Cerebellum (tissue), 4 donors: ENCODE measurements at places on chromosomes 7 and 10.

GRCh38 chr7:74439541-74439940, 14.2 kb upstream of the GTF2IRD1 start:
- DNase-seq, result no peak

- DNase-seq, result no peak
Measured at GRCh38 chr10:99975942-99976809, 33.6 kb downstream of the DNMBP start.

- no peak for DNase-seq
Measured at GRCh38 chr10:132353456-132354355, 21.7 kb downstream of the LRRC27 start.

- DNase-seq, result no peak
Measured at GRCh38 chr10:44801383-44802327, 109.5 kb upstream of the TMEM72 start.

DNA sequence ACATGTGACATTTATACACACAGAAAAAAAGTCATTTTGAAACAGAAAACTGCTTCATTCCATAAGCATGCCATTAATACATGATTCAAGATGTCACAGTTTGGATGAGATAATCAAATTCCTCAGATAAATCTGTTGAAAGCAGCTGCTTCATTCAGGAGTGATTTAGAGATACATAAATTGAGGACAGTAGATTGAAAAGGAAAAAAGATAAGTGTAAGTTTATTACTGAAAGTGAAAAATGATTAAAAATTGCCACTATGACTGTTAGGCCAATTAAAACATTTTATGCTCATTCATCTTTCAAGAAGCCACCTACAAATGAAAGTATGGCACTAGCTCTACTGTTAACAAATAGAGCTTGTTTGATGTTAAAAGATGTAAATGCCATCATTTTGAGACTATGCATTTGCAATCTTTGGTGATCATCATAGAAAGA, 136.9 kb upstream of the CDK6 start:
- DNase-seq, result no peak

GRCh38 chr7:139937715-139938114, 108.7 kb downstream of the TBXAS1 start:
- DNase-seq, result no peak

DNA sequence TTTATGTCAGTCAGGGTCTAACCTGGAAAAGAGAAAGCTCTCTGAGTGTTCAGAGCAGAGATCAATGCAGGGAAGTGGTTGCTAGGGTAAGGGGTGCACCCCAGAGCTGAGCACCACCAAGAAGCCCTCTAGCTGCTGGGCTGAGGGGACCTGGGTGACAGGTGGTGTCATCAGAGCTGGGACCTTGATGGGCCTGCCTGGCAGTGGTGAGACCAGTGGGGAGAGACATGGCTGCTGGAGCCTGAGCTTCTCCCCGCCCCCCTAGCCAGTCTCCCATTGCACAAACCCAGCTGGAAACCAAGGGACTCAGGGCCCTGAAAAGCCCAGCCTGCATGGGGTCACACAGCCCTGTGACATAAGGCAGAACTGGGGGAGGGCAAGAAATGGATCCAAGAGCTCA, 49.1 kb upstream of the OSBPL3 start:
- no peak for DNase-seq

GRCh38 chr10:86434656-86435055, 68.1 kb upstream of the GRID1 start:
- no peak for DNase-seq

GRCh38 chr10:35270100-35270499, 66.2 kb upstream of the CCNY start:
- DNase-seq, result no peak

GRCh38 chr7:48441848-48442492, 270.7 kb downstream of the ABCA13 start:
- no peak for DNase-seq

GRCh38 chr7:100396421-100396982, 23.2 kb downstream of the PILRA start:
- DNase-seq, result no peak

DNA sequence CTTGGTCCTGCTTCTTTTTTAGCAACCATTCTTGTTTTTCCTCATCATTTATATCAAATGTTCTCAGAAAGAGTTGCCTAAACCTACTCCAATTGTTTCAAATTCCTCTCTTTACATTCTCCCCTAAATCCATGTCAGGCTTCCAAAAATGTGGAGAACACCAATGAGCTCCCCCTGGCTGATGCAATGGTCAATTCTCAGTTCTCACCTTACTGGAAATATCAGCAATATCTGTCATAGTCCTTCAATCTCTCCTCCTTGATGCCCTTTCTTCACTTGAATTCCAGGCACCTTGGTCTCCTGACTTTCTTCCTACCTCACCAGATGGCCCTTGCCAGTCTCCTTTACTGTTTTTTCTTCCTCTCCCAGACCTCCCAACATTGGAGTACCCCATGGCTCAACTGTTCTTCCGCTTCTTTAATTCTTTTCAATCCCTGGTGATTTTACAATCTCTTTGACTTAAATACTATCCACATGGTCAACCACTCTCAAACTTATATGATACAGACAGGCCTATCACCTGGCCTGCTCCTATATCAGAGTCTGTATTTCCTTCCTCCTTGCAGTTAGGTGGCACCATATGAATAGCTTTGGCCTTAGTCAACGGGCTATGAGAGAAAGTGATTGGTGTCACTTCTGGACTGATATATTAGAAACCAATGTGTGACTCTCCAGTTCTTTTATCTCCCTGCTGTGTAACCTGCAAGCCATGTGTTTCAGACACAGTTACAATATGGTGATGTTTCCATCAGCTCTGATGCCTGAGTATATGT, 47.4 kb upstream of the CAV2 start:
- no peak for DNase-seq

GRCh38 chr7:24637706-24638105, 64.5 kb downstream of the PALS2 start:
- no peak for DNase-seq

DNA sequence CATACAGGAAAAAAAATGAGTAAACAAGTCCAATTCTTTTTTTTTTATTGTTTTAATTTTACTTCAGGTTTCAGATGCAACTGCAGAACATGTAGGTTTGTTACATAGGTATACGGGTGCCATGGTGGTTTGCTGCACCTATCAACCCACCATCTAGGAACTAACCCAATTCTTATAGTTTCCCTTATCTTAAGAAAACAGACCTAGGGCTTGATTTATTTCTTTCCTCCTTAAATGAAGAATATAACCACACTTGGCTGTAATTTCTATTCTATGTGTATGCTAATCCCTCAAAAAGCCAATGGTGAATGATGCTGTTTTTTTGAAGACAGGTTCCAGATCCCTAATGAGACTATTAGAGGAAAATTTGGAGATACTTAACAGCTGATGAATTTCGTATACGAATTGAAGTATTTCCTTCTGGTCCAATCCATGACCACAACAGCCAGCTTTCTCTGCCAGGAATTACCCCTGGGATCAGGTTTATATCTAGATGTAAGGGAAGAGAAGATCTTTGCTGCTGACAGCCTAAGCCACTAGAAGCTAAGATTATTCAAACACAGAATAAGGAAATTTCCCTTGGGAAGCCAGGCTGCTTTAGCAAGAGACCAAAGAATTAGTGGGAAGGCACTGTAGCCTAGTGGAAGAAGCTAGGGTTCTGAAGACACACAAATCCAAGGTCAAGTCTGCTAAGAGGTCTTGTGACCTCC, 115.8 kb downstream of the INHBA start:
- no peak for DNase-seq

DNA sequence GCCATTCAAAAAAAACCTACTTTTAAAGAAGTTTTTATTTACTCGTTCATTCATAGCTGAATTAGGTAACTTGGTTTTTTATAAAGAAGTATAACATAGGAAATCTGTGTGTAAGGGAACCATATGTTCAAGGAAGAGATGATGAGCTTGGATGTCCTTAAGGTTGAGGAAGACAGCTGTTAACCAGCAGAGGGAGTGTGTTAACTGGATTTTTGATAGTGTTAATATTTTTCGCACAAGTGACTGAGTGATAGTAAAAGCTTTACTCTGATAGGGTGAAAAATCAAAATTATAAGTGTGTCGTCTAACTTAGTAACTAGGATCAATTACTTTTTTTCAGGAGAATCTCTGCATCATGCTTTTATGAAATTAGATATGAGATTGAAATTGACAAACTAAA, 134.7 kb downstream of the ARL5B start:
- DNase-seq, result no peak

DNA sequence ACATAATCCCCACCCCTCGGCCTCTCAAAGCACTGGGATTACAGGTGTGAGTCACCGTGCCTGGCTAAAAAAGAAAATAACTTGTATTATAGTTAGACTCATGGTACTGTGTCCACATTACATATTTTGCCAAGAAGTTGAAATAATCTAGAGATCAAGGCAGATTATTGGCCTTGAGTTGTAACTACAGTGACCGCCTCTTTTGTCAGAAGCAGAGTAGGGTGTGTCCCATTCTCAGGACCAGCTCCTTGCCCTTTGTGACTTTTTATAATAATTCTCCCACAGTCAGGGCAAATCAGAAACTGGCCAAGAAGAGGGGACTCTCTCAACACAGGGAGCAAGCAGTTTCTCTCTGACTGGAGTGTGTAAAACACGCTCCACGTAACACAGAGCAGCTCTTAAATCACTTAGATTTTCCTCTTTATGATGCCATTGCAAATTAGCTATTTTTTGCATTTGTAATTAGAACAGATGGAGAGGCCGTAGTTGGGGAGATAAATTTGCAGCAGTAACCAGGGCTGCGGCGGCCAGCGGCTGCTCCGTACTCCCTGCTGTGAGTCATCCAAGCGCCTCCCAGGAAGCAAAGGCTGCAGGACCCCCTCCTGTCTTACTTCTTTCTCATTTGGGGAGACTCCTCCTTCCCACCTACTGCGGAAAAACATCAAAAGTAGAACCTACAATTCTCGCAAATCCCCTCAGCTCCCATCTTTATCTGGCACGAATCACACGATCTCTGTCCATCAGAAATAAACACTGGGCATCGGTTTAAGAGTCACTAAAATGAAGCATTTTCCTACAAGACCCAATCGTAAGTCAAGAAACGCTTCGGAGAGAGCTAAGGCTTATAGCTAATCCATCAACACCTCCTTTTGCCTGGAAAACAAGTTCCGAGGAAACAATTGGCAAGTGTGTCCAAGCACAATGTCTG, 32.1 kb upstream of the MSRB2 start:
- DNase-seq, result no peak

- no peak for DNase-seq
Measured at GRCh38 chr7:2109936-2110609, 122.7 kb downstream of the MAD1L1 start.

DNA sequence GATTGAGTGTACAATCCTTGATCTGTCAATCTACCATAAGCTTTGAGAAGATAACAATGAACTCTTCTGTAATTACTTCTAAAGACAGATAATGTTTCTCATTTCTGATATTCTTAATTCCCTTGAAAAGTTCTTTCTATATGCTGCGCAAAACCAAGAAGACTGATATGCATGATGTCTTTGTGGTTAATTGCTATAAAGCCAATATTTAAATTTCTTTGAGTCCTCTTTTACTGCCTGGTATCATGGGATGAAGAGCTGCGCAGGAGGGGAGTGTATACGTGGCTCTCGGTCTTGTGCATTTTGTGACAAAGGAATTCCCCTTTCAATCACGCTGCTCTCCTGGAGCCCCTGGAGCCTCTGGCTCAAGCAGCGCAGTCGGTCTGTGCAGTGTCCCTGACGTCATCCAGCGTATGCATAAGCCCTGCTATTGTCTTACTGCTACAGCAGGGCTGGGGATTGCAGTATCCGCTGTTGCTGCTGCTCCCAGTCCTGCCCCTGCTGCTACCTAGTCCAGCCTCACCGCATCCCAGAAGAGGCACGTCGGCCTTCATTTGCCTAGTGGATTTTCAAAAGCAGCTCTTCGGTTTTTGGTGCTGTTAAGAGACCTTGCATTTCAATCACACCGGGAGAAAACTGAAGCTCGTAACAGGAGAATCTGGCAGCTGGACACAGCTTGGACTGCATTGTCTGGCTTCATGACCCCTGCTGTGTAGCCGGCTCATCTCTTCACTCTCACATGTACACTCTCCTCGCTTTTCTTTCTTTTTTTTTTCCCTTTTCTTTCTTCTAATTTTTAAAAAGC, 66.7 kb downstream of the ST7 start:
- peak; percentile 84 for DNase-seq

GRCh38 chr7:386385-386784, 96.4 kb downstream of the FOXL3 start:
- DNase-seq, result no peak

GRCh38 chr7:50693455-50694130, 89.1 kb downstream of the GRB10 start:
- no peak for DNase-seq
